Right lobe of liver (tissue), 6 donors: ENCODE measurements at places on chromosomes 13 and 19. TPM values are rescaled to one million over a fixed set of nuclear protein-coding genes. Genes with fewer than 3 reads are reported as not detected.
A peak's percentile ranks its signal among the peaks of the same experiment; 100 is the strongest.

DNA sequence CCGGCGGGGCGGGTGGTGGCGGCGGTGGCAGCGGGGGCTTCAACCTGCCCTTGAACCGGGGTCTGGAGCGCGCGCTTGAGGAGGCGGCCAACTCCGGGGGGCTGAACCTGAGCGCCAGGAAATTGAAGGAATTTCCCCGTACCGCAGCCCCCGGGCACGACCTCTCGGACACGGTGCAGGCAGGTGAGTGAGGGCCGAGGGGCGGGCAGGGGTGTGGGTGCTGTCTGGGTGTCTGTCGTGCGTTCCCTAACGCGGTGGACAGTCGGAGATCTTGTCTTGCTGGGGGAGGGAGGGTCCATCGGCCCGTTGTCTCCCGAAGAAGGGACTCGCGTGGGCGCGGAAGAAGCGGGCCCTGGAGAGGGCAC lies 533 bp downstream of the LRCH1 start:
- H3K27me3 ChIP-seq: no peaks in the 10 kb centered on the region
- H3K36me3 ChIP-seq: no peaks in the 10 kb centered on the region
- H3K4me3 ChIP-seq: peak overlapping the region; percentile 93

DNA sequence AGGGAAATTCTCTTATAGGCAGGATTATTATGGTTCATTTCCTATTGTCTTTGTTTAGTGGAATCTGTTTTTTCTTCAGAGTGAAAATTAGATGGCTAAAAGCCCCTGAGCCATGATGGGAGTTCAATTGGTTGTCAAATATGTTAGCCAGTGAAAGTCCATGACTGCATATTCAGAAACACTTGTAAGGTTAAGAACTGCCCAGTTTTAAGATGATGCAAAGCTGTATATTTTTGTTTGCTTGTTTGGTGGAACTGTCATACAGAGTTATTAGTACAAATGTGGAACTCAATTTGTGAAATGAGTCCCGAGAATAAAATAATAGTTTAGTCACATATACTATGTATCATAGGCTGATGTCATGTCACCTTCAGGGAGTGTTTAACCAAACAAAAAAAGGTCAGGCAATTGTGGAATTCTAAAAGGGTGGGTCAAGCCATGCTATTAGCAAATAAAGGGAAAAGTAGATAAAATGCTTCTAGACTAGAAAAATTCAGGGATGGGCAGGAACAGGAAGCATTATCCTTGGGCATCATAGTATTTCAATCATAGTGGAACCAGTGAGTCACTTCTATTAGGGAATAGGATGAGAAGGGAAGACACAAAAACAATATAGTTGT lies 248.3 kb upstream of the SLITRK1 start:
- no peak for DNase-seq
- H3K4me3 ChIP-seq: no peak overlapping the region
- no peaks in the 10 kb centered on the region for H3K36me3 ChIP-seq
- no peaks in the 10 kb centered on the region for H3K4me1 ChIP-seq
- no peak overlapping the region for H3K27ac ChIP-seq
- no peaks in the 10 kb centered on the region for H3K27me3 ChIP-seq

DNA sequence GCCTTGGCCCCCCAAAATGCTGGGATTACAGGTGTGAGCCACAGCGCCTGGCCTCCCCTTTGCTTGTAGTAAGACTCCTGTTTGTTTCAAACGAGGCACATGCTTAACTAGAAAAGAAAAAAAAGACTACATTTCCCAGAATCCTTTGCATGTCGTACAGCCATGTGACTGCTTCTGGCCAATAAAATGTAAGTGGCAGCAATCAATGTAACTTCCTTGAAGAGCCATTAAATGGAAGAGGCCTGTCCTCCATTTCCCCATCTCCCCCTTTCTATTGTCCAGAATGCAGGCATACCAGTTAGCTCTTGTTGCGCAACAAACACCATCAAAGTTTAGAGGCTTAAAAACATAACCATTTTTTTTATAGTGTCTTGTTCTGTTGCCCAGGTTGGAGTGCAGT lies 10.4 kb upstream of the GPR32 start:
- H3K4me1 ChIP-seq: no peaks in the 10 kb centered on the region
- DNase-seq: no peak
- H3K36me3 ChIP-seq: no peaks in the 10 kb centered on the region
- H3K27me3 ChIP-seq: no peaks in the 10 kb centered on the region
- no peak overlapping the region for H3K4me3 ChIP-seq

DNA sequence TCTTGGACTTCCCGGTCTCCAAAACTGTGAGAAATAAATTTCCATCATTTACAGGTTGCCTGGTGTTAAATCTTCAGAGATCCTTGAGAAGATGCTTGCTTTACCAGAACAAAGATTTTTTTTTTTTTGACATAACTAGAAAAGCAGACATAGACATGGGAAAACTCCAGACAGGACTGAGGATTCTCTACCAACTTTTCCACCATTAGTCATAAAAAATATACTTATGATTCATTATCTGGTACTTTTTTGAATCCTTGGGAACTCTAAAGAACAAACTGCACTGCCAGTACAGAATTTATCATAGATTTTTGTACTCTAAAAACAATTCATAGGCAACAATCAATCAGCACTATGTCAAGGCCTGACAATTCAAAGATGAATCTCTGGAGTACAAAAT lies 487.6 kb downstream of the EFNB2 start:
- no peak overlapping the region for H3K27ac ChIP-seq
- H3K27me3 ChIP-seq: no peaks in the 10 kb centered on the region
- no peak for DNase-seq
- no peak overlapping the region for H3K4me3 ChIP-seq
- no peaks in the 10 kb centered on the region for H3K36me3 ChIP-seq

DNA sequence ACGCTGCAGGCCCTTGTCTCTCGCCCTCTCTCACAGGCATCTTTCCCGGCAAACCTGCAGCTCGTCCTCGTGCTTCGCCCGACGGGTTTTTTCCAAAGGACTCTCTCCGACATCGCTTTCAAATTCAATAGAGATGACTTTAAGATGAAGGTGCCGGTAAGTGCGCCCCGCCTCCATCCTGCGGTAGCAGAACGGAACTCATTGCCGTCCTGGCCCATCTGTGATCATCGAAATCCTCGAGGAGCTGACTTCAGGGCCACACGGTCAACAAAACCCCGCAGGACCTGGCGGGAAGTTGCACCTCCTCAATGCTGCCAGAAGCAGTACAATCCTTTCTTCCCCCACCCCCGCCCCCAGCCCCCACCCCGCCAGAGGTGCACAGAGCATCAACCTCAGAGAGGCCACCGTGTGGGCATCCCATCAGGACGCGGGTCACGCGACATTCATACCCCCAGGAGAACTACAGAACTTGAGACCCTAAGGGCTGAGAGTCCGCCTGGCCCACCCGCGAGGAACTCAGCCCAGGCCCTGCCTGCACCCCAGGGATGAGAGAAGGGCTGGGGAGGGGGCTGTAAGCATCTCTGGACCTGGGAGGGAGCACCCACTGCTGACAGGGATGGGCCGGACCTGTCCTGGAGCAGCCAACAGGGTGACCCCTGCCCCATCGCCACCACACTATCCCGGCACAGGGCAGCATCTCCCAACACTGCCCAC lies 44.9 kb upstream of the F7 start:
- DNase-seq: no peak
- no peaks in the 10 kb centered on the region for H3K27me3 ChIP-seq
- no peaks in the 10 kb centered on the region for H3K36me3 ChIP-seq
- H3K27ac ChIP-seq: no peak overlapping the region

DNA sequence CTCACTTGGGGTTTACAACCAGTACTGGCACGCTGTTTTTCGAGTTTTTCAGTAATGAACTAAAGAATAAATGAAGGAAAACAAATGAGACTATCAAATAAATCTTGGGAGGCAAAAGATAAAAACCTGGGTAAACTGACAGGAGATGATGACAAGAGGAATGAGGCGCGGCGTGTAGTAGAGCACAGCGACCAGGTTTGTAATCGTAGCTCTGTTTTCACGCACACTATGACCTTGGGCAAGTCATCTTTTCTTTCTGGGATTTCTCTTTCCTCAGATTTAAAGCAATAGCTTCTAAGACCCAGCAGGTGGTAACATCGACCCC lies 419 bp downstream of the MRPS31 start:
- H3K4me3 ChIP-seq: peak overlapping the region; percentile 55
- no peak for DNase-seq
- no peaks in the 10 kb centered on the region for H3K4me1 ChIP-seq
- no peaks in the 10 kb centered on the region for H3K36me3 ChIP-seq
- H3K27ac ChIP-seq: peak overlapping the region; percentile 77

- H3K36me3 ChIP-seq: no peaks in the 10 kb centered on the region
- no peaks in the 10 kb centered on the region for H3K27me3 ChIP-seq
- no peak overlapping the region for H3K27ac ChIP-seq
Measured at GRCh38 chr13:39201180-39201579, 162.9 kb downstream of the NHLRC3 start.

DNA sequence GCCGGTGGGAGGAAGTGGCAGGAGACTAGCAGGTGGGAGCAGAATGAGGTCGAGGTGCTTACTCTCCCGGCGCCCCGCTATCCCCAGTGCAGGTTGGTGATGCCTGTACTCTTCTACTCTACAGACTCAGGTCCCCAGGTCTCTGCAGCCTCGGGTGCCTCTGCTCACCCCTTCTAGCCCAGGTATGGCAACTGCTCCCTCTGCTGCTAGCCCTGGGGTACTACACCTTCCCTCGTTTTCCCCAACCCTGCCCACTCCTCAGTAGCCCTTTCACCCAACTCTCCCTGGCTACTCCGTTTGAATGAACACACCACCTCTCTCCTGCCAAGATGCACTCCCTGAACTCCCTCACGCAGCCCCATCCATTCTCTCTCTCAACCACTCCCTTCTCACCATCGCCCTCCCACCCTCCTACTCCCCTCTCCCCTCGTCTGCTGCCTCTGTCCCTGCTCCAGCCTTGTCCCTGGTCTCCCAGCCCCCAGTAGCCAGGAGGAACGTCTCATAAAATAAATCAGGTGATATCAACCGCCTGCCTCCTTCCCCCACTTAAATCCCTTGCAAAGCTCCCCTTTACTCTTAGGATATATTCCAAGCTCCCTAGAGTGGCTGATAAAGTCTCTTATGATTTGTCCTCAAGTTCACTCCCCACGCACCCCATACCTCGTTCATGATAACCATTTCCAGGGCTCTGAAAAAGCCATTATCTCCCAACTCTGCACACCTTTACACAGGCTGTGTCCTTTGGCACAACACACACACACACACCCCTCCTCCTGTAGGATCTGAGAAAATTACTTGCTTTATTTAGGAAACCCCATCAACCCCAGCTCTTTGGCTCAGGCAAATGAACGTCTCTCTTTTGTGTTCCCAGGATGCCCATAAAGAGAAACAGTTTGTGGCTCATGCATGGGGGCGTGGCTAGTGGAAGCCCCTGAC lies 8.2 kb upstream of the MEIS3 start:
- DNase-seq: no peak
- no peak overlapping the region for H3K27ac ChIP-seq
- no peaks in the 10 kb centered on the region for H3K4me1 ChIP-seq
- no peaks in the 10 kb centered on the region for H3K36me3 ChIP-seq
- H3K27me3 ChIP-seq: peaks cover 15% of the 10 kb centered on the region

DNA sequence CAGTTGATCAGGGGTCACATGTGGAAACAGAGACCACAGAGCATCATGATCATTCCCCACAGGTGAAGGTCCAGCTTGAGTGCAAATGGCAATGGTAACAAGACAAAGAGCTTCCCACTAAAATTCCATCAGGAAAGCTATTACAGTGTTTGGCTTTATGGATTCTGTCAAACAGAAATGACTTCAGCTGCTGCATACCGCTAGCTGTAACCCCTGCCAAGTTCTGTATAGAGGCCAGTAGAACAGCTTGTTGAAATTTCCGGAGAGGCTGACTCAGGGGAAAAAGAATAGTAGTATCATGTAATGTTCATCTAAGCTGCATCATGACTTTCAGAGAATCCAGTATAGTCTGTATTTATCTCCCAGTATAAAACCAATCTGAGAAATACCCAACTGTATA lies 1704.7 kb downstream of the SLITRK5 start:
- no peaks in the 10 kb centered on the region for H3K4me1 ChIP-seq
- H3K36me3 ChIP-seq: no peaks in the 10 kb centered on the region
- H3K27me3 ChIP-seq: no peaks in the 10 kb centered on the region
- no peak overlapping the region for H3K4me3 ChIP-seq
- no peak for DNase-seq

DNA sequence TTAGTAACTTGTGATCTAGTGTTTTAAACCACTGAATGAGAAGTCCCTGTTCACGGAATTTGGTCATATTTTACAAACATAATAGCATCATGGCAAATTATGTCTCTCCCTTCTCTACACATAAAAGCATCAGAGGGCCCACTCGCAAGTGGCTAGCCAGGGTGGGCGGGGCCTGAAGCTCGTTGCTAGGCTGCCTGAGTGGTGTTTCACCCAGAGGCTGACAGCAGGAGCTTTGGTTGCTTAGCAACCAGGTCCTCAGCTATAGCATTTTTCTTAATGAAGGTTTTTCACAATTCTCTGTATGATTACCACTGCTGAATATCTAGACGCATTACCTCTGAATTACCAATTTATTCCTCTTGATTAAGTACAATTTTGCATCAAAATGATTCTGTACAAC lies 126.5 kb downstream of the NALCN start:
- no peak overlapping the region for H3K27ac ChIP-seq
- H3K36me3 ChIP-seq: no peaks in the 10 kb centered on the region

GRCh38 chr19:29499261-29499920 lies 26.4 kb upstream of the VSTM2B start:
- H3K27me3 ChIP-seq: no peaks in the 10 kb centered on the region
- no peak overlapping the region for H3K4me3 ChIP-seq

DNA sequence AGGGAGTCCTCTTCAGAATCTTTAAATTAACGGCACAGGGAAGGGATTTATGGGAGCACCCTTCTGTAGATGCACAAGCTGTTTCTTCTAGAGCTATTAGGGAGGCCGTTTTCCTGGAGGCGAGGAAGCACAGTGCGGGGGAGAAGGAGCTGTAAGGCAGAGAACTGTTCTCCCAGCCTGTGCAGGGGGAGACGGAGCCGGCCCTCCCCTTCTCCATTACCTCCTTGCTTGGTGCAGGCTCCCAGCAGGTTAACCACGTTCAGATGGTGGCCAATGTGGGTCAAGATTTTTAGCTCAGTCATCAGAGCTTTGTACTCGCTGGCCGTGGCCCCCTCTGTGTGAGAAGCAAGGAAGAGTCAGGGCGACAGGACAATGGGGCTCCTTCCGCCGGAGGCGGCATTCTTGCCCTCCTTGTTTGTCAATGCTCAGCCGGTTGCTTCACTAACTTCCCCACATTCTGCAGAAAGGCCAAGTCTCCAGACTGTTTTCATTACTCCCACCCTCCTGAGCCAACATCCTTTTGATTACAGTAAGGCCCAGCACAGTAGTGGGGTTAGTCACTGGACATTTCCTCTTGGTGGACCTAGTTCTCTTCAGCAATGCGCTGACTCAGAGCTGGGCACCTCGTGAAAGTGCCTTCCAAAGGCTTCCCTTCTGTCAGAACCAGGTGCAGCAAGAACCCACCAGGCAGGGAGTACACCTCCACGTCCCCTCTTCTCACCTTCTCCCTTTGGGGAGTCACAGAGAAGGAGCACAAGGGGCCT lies 165.4 kb downstream of the FLT1 start:
- no peak for DNase-seq
- no peak overlapping the region for H3K4me3 ChIP-seq
- H3K27me3 ChIP-seq: no peaks in the 10 kb centered on the region
- H3K4me1 ChIP-seq: no peaks in the 10 kb centered on the region
- no peaks in the 10 kb centered on the region for H3K36me3 ChIP-seq
- no peak overlapping the region for H3K27ac ChIP-seq

Gene INAFM1
- 2.2 TPM for total RNA-seq

Gene TUBA3C
- not detected for total RNA-seq

Gene PSPN
- 0.55 TPM for total RNA-seq

Gene ZNF229
- total RNA-seq: 0.63 TPM

Gene KLF2
- 5.1 TPM for total RNA-seq

Gene TMIGD2
- 0.24 TPM for total RNA-seq

Gene ERICH4
- total RNA-seq: not detected

Gene ZNF419
- total RNA-seq: 4.5 TPM

Gene CGB1
- total RNA-seq: not detected

Gene HNRNPL
- total RNA-seq: 102 TPM

Gene NUP58
- 33.2 TPM for total RNA-seq

Gene USHBP1
- 1.4 TPM for total RNA-seq
